ENCODE measurements at places on chromosomes 13 and 19. TPM values are rescaled to one million over a fixed set of nuclear protein-coding genes. Genes with fewer than 3 reads are reported as not detected.

- DNase-seq, result peak; percentile 77
Observed at GRCh38 chr19:40191836-40192646, 815 bp downstream of the MAP3K10 start.

DNA sequence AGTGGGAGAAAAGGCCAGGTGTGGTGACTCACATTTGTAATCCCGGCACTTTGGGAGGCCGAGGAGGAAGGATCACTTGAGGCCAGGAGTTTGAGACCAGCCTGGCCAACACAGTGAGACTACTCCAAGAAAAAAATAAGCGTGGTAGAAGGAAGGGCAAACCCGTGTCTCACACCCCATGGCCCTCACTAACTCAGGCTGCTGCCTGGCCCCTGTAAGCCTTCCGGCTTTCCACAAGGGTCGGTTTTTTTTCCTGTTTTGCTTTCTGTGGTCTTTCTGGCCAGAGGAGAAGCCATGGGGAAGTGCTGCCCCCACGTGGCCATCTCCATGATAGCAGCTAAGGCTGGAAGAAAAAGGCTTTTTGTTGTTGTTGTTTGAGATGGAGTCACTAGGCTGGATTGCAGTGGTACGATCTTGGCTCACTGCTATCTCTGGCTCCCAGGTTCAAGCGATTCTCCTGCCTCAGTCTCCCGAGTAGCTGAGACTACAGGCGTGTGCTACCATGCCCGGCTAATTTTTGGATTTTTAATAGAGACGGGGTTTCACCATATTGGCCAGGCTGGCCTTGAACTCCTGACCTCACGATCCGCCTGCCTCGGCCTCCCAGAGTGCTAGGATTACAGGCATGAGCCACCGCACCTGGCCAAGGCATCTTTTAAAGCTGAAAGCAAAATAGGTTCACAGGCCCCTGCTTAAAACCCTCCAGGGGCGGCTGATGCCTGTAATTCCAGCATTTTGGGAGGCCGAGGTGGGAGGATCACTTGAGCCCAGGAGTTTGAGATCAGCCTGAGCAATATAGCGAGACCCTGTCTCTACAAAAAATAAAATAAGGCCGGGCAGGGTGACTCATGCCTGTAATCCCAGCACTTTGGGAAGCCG lies 7.5 kb upstream of the ARHGEF18 start:
- peak; percentile 89 for DNase-seq

DNA sequence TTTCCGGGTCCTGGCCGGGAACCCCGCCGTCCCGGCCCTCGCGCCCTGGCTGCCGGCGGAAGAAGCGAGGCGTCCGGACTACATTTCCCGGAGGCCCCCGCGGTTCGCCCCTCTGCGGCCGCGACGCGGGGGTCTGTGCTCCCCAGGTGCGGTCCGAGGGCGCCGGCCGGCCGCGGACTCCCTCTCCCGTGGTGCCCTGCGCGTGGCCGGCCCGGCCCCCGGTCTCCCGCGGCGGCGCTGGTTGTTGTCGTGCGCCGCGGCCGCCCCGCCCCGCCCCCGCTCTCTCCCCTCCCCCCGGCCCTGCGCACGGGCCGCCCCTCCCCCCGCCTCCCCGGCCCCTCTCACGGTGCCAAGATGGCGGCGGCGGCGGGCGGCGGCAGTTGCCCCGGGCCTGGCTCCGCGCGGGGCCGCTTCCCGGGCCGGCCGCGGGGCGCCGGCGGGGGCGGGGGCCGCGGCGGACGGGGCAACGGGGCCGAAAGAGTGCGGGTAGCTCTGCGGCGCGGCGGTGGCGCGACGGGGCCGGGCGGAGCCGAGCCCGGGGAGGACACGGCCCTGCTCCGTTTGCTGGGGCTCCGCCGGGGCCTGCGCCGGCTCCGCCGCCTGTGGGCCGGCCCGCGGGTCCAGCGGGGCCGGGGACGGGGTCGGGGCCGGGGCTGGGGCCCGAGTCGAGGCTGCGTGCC lies at the start of gene KMT2B:
Gene KMT2B, plus strand, starts transcription at position 339 of the 680 bp plus-strand sequence. Its CDS starts 16 bp downstream, at position 355.
- peak; percentile 98 for DNase-seq

DNA sequence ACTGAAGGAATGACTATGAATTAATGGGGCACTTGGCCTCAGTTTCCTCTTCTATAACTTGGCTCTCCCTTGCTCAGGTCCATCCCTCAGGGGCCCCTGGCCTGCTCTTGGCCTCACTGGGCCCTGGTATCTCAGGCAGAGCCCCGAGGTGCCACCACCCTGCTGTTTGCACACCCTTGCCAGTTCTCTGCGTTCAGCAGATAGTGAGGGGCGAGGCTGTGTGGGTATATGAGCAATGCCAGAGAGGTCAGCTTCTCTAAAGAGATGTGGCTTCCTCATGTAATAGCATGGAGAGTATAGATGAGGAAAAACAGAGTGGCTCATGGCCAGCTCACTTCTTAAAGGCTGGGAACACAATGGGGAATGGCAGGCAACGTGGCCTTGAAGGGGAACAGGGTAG lies 76.1 kb downstream of the CYSLTR2 start:
- no peak for DNase-seq

DNA sequence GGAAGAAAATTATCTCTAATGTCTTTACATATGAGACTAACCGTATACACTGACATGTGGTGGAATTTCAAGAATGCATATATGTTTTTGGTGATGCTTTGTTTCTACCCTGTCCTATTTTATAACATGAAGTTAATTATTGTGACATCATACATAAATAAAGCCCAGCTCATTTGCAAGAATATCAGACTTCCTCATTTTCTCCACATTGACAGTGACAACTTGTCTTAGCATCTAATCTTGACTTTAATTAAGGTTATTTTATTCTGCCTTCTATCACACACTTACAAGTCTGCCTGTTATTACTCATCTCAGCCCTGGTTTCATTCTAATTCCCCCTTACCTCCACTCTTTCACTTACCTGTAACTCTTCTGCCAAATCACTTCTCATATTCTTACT lies 140.6 kb upstream of the STARD13 start:
- no peak for DNase-seq

DNA sequence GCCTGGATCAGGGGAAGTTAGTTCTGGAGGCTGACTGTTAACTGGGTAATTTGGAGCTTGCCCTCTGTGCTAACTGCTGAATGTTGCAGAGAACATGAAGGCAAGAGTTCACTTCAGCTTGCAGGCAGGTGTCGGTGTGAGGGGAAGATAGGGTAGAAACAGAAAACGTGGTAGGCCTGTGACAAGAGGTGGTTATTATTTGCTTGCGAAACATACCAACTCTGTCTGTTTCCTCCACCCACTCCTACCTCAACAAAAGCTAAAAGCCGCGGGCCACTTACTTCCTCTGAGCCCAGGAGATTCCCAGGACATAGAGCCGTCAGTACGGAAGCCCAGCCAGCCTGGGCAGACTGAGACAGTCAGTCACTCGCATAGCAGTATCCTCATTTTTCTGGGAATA lies 119.2 kb upstream of the ABCC4 start:
- DNase-seq, result no peak

DNA sequence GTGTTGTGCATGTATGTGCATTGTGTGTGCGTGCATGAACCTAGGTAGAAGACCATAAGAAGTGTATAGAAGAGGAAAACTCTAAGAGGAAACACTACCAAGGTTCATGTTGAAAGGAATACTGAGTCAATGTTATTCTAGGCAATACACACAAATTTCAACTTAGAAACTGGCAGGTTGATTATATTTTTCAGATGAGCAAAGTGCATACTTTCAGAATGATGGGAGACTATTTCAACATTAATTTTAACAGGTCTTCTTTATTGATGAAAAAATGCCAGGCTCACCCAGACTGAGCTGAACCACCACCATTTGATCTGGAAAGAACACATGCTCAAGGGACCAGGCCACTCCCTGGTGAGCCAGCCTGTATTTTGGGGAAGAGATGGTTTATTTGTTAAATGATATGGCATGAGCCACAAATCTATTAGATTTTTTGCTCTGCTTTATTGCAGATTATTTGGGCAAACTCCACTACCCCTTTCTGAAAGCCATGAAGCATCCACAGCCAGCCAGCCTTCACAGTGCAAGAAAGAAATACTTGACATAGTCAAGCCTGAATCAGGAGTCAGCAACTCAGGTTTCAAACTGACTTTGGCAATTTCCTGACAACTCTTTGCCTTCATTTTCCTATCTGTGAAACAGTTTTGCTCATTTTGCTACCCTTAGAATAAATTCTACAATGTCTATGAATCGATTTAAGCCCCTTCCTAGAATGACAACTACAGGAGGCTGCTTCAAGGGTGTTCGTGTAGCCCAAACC lies 368.9 kb downstream of the COG6 start:
- no peak for DNase-seq

- DNase-seq, result no peak
Observed at GRCh38 chr13:43263047-43263446, 239.7 kb downstream of the DNAJC15 start.

DNA sequence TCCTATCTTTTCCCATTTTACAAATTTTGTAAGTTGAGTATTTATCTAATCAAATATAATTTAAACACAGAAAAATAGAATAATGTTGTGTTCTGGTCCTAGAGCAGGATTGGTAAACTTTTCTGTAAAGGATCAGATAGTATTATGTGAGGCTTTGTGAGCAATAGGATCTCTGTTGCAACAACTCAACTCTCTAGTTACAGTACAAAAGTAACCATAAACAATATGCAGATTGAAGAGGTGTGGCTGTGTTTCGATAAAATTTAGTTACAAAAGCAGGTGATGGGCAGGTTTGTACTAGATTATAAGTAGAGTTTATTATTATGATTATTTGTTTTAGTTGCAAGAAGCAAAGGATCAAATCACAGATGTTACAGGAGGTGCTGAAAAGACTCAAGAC lies 15.2 kb upstream of the C1QTNF9B start:
- no peak for DNase-seq

DNA sequence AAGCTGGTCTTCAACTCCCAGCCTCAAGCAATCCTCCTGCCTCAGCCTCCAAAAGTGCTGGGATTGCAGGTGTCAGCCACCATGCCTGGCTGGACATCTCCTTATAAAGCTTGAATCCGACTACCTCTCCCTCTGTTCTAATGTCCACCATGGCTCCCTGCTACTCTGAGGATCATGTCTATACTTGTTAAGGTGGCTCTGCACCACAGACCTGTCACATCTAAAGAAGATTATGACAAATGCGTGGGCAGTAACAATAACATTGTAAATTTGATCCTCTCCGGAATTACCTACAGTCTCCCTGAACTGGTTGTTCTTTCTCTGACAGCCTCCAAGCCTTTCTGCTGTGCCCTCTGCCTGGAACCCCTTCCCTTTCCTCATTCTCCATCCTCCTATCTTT lies 1.8 kb downstream of the NXNL1 start:
- no peak for DNase-seq

GRCh38 chr13:112652512-112653070 lies 37.2 kb upstream of the ATP11A start:
- DNase-seq, result no peak

DNA sequence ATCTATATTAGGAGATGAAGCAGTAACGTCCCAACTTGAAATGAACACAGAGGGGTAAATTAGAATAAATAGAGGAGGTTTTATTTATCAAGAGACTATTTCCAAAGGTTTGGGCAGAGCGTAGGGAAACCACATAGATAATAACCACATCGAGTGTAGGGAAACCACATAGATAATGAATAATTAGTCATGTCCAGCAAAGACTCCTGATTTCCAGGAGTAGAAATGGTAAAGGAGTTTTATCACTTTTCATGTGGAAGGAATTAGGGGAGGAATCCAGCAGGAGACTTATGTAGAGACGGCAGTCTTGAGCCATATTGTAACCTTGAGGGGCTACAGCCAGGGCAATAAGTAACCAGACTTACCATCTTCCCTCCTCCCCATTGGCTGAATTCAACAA lies 136.3 kb upstream of the CSNK1A1L start:
- no peak for DNase-seq

CGB5 gene
- not detected for total RNA-seq

ZNF728 gene
- total RNA-seq, result not detected

SLC25A41 gene
- total RNA-seq, result 0.42 TPM

ZNF256 gene
- total RNA-seq, result 12.3 TPM

IGFL3 gene
- not detected for total RNA-seq

VMAC gene
- 2.2 TPM for total RNA-seq
